Activated naive CD4-positive, alpha-beta T cell (primary cell): ENCODE measurements at places on chromosomes 11 and 22.

DNA sequence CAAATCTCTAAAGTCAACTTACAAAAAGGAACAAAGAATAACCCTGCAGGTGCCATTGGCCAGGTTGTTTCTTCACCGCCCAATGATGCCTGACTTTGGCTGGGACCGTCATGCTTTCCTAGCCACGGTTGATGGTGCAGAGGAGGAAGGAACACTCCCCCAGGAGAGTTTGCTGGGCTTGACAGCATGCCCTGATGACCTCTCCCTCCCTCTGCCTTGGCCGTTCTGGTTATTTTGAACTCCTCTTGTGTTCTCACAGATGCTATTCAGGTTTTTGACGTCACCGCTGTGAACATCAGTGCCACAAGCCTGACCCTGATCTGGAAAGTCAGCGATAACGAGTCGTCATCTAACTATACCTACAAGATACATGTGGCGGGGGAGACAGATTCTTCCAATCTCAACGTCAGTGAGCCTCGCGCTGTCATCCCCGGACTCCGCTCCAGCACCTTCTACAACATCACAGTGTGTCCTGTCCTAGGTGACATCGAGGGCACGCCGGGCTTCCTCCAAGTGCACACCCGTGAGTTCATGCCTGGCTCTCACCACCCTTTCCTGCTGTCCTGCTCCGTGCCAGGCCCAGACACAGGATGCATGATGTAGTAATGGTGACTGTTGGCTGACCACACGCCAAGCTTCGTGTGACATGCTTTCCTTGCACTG, 89.0 kb upstream of the OR4B1 start:
- no peak for DNase-seq

DNA sequence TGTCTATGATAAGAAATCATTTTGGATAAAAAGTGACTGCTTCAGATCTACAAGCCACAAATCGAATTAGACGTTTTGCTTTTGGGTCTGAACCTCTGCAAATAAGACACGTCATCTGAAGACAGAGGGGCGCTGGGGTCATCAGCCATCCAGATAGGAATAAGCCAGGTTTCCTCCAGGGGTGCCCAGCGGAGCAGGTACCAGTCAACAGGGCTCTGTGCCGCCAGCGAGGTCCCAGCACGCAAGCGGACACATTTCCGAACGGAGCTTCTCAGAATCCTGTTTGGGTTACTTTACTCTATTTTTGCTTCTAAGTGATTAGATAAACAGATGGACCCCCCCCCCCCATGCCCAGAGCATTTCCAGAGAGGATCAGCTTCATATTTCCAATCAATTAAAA, 873.8 kb downstream of the BRD1 start:
- no peak for DNase-seq

DNA sequence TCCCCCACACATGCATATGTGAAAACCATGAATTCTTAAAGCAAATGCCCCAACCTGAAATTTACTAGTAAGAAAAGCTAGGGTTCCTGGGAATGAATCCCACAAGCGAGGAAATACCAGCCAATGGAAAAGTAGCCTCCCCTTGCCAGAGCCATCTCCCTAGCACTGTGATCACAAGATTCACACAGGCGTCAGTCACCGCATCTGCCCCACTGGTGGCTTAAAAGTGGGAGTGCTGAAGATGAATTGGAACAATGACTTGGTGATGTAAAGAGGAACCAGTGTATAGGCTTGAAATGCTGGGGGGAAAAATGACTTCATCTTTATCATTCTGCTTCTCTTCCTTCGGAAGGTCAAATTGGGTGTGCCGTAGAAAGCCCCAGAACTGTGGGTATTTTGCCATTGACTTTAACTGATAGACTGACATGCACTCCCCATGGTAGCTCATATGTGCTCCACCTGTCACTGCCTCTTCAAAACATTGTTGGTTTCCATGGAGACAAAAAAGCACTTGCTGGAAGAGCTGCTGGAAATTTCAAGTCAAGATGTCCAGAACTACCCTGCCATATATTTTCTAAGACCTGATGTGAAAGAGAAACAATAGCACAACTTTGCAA, 19.2 kb upstream of the ASPHD2 start:
- no peak for DNase-seq

- DNase-seq: no peak
Measured at GRCh38 chr11:9512370-9513019, 51.7 kb downstream of the ZNF143 start.

GRCh38 chr11:126484266-126484665, 128.8 kb downstream of the ST3GAL4 start:
- DNase-seq: no peak

DNA sequence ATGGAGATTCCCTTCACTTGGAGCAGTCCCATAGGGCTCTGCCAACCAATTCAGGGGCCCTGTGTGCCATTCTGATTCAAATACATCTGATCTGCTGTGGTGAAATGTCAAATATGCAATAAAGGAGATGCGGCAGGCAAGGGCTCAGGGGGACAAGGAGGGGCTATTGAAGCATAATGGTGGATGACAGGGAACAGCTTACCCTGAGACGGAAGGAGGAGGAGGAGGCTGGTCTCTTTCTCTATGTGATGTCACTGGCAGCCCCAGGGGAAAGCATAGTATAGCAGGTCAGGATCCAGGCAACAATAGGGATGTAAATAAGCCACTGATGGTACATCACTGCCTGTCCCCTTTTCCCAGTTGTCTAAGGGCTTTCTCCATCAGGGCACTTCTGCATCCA, 350.9 kb upstream of the SYN3 start:
- DNase-seq: no peak

GRCh38 chr11:46607516-46607915, 9.5 kb downstream of the HARBI1 start:
- DNase-seq: no peak

DNA sequence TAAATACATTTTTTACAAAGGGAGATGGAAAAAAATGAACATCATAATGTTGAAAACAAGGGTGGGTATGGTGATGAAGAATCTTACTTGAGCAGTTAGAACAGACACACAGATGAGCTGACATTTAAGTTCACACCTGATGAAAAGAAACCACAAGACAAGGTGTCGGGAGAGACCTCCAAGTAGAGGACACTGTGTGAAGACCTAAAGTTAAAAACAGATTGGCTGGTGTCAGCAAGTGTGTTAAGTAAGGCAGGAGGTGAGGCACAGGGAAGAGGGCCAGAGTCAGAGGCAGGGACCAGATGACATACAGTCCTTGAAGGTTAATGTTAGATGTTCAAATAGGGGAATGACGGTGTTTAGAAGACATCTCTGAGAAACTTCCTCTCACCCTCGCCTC, 236.8 kb downstream of the FAT3 start:
- no peak for DNase-seq

GRCh38 chr22:48949375-48950149, 878.1 kb downstream of the BRD1 start:
- no peak for DNase-seq

GRCh38 chr11:74662487-74663103, 68.6 kb downstream of the CHRDL2 start:
- no peak for DNase-seq

- no peak for DNase-seq
Measured at GRCh38 chr11:65932558-65932919, 12.7 kb upstream of the TSGA10IP start.

DNA sequence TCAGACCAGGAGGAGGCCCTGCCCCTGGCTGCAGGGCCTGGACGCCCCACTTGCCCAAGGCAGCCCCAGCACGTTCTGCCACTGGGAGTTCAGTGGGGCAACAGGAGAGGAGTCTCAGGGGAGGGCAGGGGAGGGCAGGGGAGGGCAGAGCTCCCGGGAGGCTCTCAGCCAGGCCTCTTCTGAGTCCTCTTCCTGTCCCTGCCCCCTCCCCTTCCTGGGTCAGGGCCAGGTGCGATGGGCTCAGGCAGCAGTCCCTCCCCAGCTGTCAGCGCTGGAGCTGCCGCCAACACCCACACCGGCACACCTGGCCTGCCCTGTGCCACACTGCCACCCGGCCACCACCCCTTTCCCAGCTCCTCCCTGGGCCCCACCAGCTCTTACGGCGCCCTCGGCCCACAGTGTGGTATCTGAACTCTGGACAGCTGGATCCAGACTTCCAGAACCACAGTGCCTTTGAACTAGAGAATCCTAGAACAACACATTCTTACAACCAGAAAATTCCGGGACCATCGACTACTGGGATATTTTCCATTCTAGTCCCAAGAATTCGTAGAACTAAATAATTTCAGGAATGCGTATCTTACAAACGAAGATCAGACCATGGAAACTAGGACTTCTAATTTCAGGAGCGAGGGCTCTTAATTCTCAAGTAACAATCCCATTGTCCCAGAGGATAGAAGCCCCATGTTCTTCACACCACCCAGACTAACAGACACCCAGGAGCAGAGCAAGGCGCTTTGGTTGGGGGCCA, 21.8 kb downstream of the RPL3 start:
- DNase-seq: no peak

DNA sequence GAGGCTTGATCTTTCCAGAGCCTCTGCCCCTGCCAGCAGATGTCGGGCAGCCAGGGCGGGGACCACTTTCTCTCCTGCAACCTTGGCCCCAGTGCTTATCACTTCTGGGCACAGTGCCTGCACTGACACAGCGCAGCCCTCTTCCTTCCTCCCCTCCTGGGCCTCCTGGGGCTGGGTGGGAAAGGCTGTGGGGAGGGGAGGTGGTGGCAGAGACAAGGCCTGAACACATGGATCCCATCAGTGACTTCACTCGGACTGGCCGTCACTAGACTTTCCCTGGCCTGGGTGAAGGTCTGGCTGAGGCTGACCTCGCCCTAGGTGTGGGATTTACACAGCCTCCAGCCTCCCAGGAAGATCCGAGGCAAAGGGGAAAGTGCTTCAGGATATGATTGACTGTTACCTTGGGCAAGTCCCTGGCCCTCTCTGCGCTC, 68.1 kb downstream of the LRRC32 start:
- DNase-seq: no peak

DNA sequence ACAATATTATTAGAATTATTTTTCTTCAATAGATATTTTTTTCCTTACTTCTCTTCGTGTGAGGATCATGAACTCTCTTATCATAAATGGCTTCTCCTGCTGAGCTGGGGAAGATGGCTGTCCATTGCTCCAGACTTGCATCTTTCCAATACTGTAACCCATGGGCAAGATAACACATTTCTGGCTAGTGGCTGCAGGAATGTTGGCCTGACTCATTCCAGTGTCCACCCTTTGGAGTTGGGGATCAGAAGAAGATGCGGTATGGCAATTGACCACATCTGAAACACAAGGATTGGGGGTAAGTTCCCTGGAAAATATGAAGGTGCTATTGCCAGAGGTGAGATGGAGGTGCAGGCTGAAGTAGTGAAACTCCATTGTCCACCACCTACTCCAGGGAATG, 92.8 kb downstream of the FAR1 start:
- no peak for DNase-seq

DNA sequence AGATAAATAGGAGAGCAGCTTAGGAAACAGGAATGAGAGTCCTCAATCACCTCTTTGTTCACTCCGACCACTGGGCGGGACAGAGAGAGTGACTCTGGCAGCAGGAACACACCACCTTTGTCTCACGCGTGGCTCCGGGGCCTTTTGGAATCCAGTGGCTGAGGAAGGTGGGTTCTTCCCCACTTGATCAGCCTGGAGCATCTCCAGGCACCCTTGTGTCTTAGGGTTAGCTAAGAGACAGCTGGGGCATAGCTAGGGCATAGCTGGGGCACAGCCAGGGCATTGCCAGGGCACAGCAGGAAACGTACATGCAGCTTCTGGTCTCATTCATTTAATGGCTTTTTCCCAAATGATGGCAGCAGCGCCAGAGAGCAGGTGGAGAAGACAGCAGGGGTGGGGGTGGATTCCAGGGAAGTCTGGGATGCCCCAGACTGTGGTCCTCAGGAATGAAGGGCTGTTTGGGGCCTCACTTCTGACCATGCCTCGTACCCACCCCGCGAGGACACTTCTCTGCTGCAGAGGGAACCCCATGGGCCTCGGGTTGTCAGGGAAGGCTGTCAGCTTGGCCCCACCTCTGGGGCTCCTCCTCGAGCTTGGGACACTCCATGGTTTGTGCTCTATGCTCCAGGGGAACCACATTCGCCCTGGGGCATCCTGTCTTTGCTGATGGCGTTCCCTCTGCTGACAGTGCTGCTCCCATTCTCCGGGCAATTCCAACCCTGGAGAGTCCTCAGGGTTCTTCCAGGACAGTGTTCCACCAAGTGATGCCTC, 30.4 kb upstream of the SHANK2 start:
- no peak for DNase-seq

DNA sequence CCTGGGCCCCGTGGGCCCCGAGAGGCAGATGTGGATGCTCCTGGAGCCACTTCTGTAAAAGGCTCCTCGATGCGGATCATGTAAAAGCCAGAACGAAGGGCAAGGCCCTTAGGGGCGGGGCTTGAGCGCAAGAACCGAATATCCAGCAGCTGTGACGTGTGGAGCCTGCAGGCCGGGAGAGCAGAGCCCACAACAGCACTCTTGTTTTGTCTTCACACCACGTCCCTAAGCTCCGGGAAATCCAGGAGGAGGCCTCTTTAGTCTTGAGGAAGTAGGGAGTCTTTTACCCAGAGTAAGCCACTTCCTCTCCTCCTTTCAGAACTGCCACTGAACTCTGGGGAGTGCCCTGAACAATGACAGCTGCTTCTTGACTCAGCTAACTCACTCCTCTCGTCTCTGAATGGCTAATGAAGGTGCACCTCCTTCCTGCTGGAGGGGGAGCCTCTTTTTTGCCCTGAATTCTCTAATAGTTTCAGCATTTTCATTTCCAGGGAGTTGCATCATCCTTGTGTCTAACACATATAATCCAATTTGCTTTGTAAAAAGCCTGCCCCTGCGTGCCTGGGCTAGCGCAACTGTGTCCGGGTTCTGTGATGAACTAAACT, 12.5 kb downstream of the L3MBTL2 start:
- DNase-seq: no peak

GRCh38 chr11:36374726-36375125, 78.6 kb downstream of the PRR5L start:
- DNase-seq: no peak

DNA sequence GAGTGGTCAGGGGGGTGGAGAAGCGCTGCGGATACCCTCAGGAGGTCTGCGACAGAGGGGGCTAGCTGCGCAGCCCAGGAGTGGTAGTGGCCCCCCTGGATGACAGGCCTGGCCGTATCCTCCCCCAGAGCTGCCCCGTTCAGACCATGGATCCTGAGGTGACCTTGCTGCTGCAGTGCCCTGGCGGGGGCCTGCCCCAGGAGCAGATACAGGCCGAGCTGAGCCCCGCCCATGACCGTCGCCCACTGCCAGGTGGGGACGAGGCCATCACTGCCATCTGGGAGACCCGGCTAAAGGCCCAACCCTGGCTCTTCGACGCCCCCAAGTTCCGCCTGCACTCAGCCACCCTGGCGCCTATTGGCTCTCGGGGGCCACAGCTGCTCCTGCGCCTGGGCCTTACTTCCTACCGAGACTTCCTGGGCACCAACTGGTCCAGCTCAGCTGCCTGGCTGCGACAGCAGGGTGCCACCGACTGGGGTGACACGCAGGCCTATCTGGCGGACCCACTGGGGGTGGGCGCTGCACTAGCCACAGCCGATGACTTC, 505 bp downstream of the NUDT22 start:
- DNase-seq: no peak

GRCh38 chr11:92129811-92130210, 94.8 kb upstream of the FAT3 start:
- no peak for DNase-seq
